T-helper 1 cell (primary cell): ENCODE measurements at places on chromosomes 2 and 18.

DNA sequence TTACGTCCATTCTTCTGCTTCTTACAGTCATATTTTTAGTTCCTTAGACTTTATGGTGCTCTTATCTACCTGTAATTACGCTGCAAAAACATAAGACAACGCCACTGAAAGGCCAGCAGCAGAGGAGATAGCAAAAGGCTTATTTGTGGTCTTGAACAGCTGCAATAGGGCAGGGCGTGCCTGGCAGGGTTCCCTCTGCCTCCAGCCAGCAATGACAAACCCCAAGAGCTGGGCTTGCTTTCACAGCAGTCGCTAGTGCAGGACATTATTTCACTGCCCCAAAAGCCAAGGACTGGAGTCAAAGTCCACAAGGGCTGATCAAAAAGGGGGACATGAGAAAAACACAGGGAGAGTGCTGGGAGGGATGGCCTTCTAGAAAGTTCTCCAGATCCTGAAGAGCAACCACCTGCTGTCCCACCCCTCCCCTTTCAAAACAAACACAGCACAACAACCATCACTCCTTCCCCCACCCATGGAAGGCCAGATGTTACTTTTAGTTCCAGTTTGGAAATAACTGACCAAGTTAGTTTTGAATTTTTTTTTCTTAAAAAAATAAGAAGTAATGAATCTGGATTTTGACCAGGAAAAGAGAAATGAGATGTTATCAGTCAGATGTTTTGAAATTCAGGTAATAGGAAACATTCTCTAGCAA lies 127.8 kb downstream of the RBMS1 start:
- DNase-seq, result no peak

- no peak for DNase-seq
Measured at GRCh38 chr2:26401739-26402541, at the start of gene DRC1. DRC1 (plus strand) TSS chr2:26401920; CDS start chr2:26401990, 70 bp downstream.

- peak; percentile 89 for DNase-seq
Measured at GRCh38 chr2:25362049-25362433, 20.3 kb upstream of the DNMT3A start.

DNA sequence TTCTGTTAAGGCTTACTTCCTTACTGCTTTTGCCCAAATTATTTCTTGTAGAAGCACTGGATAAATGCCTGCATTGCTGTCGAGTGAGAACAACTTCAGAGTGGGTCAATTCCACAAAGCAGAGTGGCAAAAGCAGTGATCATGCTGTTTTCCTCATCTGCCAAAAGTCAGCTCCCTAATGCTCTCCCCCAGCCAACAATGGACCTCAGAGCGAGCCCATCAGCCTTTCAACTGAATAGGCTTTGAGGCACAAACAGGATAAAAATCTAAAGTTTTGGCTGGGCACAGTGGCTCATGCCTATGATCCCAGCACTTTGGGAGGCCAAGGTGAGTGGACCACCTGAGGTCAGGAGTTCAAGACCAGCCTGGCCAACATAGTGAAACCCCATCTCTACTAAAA lies 222.7 kb downstream of the TCF4 start:
- DNase-seq, result no peak

DNA sequence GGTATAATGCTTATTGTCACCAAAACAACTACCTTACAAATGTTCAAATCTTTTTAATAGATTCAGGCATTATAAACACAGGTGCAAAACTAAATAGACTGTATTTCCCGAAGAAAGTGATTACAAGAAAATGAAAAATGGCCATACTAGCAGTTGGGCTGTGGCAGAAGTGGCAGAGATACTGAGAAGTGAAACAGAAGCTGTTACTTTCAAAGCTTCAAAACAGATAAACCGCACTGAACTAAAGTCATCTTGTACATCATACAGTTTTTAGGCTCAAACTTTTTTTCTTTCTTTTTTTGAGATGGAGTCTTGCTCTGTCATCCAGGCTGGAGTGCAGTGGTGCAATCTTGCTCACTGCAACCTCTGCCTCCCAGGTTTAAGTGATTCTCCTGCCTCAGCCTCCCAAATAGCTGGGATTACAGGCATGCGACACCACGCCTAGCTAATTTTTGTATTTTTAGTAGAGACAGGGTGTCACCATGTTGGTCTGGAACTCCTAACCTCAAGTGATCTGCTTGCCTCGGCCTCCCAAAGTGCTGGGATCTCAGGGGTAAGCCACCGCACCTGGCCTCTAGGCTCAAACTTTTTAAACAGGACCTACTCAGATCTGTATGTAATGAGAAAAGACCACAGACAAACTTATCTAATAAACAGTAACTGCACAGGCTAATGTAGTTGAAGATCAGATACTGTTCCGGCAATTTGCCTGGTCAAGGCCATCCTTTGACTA lies 77.9 kb upstream of the SATB2 start:
- DNase-seq, result no peak

DNA sequence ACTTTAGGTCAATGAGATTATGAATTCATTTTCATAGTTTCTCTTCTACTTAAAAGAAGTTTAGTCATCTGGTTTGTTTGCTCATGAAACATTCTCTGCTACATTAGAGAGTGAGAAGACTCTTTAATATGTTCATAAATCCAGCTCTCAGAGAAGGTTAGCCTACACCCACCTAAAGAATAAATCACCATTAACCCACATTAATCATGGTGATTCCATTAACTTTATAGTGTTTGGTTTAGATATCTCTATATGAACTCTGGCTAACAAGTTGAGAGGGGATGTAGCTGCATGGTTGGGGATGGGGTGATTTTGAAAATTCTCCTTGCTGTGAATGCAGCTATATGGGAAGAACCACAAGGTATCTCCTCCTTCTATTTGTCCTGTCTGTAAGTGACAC lies 10.7 kb downstream of the TFPI start:
- no peak for DNase-seq

DNA sequence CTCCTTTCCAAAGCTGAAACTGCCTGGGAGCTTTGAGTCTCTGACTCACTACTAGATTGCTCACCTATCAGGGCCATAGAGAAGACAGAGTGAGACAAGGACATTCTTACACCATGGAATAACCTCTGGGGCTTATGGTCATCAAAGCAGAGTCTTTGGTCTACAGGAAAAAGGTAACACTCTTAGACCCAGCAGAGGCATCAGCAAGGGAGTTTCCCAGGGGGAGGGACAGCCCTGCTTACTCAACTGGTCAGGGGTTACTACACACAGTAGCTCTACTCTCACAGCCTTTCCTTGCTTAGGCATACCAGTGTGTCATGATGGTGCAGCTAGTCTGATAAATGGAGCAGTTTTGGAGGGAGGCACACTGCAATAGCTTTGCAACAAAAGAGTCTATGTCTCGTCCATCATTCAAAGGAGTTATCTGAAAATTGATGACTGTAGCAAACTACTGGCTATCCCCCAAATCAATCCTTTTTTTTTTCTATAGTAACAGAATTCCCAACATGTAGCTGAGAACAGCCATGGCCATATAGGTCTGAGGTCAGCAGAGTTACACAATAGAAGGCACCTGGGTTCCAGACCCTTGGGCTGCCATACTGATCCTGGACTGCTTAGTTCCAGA lies 22.4 kb upstream of the CD28 start:
- no peak for DNase-seq

DNA sequence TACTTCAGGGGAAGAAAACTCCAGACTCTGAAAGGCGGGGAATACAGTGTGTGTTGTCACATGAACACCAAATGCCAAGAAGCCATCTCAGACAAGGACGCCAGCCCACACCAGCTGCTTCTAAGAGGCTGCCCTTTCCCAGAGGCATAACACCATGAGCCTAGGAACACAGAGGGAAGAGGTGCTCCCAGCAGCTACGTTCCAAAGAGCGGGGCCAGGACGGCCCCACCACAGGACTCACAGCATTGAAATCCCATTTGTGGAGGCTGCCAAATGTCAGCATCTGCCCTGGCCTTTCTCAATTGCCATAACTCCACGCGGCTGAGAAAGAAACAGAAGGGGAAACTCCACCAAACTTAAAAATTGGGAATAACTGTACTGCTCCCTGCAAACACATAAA lies 20.1 kb upstream of the ID2 start:
- DNase-seq, result no peak

DNA sequence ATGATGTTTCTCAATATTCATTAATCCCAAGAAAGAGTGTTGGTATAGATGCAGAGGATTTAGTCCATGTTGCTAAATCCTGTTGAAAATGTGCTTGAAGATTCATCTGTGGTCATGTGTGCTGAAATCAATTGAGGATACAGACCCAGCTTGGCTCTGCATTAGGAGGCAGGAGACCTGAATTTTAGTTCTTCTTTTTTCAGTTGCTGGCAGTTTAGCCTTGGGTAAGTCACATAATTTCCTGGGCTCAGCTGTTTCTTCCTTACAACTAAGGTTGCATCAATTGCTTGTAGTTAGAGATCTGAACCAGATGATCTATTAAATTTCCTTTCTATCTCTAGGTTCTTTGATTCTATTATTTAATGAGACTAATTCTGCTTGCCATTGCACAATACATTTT lies 54.4 kb downstream of the SETBP1 start:
- no peak for DNase-seq

- no peak for DNase-seq
Measured at GRCh38 chr18:37956902-37957301, 391.3 kb upstream of the CELF4 start.

DNA sequence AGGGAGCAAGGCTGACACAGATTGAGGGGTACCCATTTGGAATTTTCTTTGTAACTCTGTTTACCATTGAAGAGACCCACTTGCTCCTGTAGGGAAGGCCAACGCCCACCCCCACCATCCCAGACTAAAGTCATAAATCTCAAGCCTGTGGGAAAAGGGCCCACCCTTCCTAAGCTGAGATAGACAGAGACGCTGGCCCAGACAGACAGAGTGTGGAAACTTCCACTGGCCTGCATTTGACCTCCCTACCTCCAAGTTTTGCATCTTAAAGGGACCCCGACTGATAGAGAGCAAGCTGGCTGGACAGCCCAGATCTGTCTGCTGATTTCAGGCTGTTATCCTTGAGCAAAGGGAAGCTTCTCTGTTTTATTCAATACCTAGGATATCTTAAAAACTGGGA lies 48.2 kb upstream of the SLC14A2 start:
- DNase-seq, result no peak

- no peak for DNase-seq
Measured at GRCh38 chr18:52781113-52781512, 441.1 kb downstream of the DCC start.

- DNase-seq, result no peak
Measured at GRCh38 chr2:223197046-223197445, 145.1 kb downstream of the KCNE4 start.

DNA sequence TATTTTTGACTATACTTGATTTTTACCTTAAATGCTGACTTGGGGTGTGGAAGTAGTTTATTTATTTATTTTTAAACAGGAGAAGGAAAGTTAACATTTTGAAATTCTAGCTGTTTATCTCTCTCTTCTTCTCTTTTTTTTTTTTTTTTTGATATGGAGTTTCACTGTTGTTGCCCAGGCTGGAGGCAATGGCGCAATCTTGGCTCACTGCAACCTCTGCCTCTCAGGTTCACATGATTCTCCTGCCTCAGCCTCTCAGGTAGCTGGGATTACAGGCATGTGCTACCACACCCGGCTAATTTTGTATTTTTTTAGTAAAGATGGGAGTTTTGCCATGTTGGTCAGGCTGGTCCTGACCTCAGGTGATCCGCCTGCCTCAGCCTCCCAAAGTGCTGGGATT lies 11.1 kb downstream of the WDR43 start:
- no peak for DNase-seq

DNA sequence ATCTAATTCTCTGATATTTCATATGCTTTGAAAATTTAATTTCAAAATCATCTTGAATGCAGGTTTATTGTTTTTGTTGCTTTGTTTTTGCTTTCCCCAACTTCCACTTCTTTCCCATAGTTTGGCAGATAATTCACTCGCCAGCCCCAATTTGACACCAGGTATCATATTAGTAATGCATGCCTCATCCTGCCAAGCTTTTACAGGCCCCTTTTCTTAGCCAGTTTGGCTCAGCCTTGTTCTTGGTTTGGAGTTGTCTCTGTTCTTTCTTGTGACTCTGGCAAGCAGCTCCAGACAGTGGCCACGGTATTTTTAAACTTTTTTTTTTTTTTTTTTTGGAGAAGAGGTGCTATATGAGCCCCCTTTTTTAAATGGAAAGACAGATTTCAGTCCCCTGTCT lies 65.3 kb downstream of the PMS1 start:
- DNase-seq, result no peak

DNA sequence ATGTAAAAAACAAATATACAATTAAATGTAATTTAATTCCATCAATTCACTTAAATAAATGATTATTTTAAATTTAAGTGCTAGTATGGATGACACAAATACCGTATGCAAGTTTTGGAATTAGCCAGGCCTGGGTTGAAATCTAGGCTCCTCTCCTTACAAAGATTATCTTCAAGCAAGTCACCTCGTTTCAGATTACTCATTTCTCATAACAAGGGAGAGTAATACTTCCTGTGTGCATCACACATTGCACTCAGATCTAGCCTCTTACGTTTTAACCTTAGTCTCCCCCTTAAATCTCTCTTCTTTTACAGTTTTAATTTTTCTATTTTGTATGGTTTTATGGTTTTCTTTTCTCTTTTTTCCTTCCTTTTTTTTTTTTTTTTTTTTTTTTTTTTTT lies 1475.9 kb upstream of the NXPH2 start:
- DNase-seq, result no peak

GRCh38 chr18:48808476-48808875 lies 142.3 kb downstream of the SMAD7 start:
- no peak for DNase-seq

DNA sequence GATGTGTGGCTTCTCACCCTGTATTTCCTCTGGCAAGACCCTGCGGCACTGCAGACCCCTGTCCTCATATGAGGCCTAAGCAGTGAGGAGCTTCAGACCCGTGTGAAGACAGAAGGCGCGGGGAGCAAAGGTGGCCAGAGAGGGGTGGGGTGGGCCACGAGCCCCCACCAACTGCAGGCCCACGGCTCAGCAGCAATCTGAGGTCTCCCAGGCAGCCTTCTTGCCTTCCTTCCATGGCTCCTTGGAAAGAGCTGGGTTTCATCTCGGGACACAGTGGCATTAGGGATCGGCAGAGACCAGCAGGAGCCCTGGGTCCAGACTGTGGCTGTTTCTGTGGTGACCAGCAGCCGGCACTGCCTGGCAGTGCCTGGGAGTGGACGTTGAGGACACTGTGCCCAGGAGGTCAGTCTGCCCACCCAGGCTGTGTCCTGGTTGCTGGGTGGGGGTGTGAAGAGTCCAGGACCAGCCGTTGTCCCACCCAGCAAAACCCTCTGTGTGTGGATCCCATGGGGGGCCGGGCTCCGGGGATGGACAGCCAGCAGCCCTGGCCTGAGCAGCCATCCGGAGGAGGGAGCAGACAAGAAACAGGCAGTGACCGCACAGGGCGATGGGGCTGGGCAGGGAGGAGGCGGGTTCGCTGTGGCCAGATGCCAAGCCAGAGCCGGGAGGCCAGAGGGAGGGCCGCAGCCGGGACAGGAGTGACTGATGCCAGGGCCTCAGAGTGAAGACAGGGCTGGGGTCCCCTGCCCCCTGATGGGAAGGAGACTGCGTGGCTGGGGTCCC lies 73.8 kb downstream of the RRM2 start:
- DNase-seq, result no peak

- DNase-seq, result no peak
Measured at GRCh38 chr2:167851323-167851860, 396.0 kb downstream of the STK39 start.

- DNase-seq, result no peak
Measured at GRCh38 chr2:160936044-160936806, 224.0 kb upstream of the TANK start.
